ENCODE measurements at places on chromosomes 13 and 19.

GRCh38 chr19:7924651-7925170 lies 1.2 kb downstream of the CTXN1 start:
- peak; percentile 86 for DNase-seq

DNA sequence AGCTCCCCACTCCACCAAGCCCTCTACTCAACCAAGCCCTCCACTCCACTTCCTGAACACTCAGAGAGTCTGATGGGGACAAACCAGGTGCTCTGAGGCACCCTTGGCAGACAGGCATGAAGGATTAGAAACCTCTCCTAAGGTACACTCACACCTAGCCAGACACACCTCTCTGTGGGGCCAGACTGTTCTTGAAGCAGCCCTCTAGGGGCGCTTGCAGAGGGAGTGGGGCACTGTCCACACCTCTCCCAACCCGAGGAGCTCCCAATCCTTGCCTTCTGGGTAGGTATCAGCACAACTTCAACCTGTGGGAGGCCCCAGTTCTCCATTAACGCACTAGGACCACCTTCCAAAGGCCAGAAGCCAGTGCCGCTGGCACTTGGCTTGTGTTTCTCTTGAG lies 108.7 kb upstream of the VSTM2B start:
- no peak for DNase-seq

DNA sequence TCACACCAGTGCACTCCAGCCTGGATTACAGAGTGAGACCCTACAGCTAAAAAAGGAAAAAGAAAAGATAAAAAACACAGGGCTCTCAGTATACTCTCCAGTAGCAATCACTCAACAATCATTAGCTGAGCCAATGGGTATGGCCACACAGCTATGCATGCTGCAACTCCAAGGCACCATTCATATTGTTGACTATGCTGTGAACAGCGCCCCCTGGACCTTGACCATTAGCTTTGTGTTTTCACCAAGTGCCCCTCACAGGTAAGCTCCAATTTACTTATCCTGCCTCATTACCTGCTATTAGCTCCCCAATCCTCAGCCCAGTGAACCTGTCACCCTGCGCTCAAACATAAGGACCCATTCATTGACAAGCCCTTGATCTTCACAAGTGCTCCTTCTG lies 35.8 kb downstream of the ZIC5 start:
- DNase-seq, result no peak

GRCh38 chr13:80116107-80116506 lies 224.8 kb downstream of the SPRY2 start:
- DNase-seq, result no peak

DNA sequence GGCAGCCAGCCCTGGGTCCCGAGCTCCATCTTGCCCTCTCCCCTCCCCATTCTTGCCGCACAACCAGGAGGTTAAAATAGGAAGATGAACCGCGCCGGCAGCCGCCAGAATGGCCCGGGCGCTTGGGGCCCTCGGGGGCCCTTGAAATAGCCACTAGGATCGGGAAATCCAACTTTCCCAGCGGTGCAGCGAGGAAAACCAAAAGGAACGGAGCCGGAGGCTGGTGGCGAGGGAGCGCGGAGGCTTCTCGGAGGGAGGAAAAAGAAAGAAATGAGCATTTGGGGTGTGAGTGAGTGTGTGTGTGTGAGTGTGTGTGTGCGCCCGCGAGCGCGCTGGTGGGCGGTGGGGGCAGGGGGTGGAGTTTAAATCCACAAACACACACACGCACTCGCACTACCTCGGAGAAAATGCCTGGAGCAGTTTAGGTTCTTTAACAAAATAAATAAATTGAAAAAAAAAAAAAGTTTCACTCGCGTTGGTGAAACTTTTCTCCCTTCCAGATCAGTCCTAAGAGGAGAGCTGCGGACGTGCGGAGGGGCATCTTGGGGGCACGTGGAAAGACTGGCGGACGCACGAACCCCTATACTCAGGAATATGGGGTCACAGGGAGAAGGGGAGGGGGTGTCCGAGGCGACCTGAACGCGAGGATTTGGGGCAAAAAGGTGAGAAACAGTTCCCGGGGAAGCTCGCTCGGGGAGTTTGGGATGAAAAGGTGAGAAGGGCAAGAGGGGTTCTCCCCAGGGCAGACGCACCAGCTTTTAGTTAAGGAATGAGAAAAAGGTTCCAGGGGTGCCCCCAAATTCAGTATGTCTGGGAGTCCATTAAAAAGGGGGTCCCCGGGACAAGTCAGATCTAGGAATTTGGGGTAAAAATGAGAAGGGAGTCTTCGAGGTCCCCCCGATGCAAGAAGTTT lies 1.3 kb downstream of the RFX2 start:
- DNase-seq, result no peak

GRCh38 chr19:10701955-10702525 lies 801 bp downstream of the QTRT1 start:
- DNase-seq, result no peak

- peak; percentile 30 for DNase-seq
Observed at GRCh38 chr19:29704562-29705558, 10.2 kb downstream of the C19orf12 start.

All from chondrocyte (in vitro differentiated cells).